ENCODE measurements at places on chromosomes 7 and 10.

DNA sequence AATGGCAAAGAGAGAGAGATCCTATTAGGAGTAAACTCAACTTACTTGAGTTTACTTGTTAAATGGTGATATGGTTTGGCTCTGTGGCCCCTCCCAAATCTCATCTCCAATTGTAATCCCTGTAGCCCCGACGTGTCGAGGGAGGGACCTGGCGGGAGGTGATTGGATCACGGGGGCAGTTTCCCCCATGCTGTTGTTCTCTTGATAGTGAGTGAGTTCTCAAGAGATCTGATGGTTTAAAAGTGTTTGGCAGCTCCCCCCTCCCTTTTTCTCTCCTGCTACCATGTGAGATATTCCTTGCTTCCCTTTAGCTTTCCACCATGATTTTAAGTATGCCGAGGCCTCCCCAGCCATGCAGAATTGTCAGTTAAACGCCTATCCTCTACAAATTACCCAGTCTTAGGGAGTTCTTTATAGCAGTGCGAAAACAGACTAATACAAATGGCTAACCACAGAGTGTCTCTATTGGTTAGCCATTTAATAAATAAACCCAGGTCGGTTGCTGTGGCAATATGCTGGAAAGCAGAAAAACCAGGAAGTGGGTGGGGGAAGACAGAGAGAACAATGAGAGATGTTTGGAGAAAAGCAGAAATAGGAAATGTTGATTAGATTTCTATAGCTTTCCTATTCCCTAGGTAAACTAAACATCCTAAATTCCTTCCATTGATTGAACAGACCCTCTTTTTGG lies 3.0 kb upstream of the STMP1 start:
- no peak for DNase-seq

DNA sequence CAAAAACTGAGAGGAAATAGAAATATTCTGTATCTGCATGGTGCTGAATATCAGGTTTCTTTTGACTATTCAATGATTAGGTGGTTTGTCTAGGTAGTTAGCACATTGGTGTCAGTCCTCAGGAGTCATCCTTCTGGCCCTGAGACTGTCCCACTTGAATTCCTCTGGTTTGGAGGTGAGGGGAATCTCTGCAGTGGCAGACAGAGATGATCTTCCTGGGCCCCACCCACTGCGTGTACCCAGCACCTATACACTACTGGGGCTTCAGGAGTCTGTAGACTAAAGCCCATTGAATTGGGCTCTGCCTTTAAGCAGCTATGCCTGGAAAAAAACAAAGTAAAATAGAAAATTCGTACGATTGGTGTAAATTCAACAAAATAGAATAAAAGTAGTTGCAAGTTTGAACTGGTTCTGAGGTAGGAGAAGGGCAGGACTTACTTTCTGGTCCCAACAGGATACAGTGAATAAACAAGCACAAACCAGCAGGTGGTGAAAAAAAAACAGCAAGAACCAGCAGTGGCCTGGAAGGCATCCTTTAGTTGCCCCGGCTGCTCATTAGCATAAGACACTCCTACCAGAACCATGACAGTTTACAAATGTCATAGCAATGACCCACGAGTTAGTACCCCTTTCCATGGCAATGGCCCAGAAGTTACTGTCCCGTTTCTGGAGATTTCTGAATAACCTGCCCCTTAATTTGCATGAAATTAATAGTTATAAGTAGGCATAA lies 1.7 kb downstream of the LIPM start:
- no peak for DNase-seq

DNA sequence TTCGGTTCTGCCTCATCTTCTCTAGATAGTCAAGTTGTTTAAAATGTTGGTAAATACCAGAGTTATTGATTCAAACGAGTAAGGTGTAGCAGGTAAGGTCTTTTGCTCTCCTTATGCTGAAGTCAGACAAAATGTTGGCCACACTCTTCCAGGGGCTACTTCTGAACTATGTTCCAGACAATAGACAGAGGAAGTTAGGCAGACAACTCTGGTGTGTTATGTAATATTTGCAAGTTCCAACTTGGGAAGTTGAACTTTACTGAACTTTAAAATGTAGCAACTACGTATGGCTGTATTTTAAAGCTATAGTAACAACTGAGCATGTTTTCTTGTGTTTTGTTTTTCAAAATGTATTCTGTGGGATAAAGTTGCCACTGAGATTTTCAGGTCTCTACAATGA lies 125.7 kb upstream of the NEBL start:
- DNase-seq: no peak

DNA sequence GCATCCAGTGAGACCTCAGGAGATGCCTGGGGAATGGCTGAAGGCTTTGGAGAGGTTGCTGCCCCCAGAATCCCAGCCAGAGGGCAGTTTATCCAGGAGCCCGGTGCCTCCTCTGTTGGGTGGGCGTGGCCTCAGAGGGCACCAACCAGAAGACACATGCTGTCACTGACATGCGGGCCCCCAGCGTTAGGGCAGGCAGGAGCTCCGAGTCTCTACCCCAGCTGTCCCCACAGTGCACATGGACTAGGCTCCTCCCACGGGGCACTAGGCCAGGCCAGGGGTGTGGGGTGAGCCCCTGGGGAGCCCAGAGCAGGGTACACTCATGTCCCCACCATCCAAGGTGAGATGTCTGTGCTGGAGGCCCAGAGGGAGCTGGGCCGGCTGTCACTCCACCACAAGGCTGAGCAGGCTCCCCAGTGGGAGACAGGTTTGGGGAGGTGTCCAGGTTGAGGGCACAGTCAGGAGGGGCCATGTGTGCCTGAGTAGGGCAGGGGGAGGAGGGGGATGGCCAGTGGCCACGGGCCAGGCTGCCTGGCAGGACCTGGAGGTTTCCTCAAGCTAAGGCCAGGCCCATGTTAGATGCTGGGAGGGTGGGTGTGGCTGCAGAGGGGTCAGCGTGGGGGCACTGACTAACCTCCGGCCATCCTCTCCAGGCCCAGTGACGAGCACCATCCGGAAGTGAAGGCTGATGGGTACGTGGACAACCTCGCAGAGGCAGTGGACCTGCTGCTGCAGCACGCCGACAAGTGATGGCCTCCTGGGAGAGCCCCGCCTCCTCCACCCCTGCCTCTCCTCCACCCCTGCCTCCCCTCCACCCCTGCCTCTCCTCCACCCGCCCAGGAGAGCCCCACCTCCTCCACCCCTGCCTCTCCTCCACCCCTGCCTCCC lies 131.3 kb downstream of the FAM53B start:
- DNase-seq: no peak

All from activated CD4-positive, alpha-beta T cell treated with anti-CD3 and anti-CD28 coated beads, Interleukin-2, Interleukin-4, amounts not matched to agents 100 ng/mL and 50 ng/mL, durations not matched to agents 16 hours and 8 hours (primary cell).